ENCODE measurements at places on chromosomes 4 and X.

- no peak for DNase-seq
Measured at GRCh38 chr4:40502220-40502619, 127.4 kb downstream of the RBM47 start.

DNA sequence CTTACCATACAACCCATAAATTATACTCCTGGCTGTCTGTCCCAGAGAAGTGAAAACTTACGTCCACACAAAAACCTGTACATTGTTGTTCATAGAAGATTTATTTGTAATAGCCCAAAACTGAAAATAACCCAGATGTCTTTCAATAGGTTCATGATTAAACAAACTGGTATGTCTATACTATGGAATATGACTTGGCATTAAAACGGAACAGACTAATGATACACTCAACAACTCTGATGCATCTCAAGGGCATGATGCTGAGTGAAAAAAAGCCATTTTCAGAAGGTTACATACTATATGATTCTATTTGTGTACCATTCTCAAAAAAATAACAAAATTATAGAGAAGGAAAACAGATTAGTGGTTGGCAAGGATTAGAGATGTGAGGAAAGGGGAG is 11.6 kb upstream of the MND1 start:
- no peak for DNase-seq

DNA sequence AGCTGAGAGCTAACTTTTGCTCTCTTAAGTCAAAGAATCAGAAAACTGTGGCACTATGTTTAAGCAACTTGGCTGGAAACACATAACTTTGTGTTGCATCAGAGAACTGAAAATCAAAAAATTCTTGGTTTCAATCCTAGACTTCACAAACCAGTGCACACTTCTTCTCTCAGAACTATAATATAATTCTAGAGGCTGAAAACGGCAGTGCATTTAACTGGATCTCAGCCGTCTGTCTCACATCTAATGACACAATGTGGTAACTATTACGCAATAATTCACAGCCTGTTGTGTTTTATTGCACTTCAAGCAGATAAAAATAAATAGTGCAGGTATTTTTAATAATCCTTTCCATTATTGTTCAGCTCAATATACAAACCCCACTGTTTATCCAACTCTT is 260.6 kb upstream of the DIAPH2 start:
- DNase-seq, result no peak

GRCh38 chr4:165714650-165715049 is 158.4 kb upstream of the TLL1 start:
- DNase-seq, result no peak

DNA sequence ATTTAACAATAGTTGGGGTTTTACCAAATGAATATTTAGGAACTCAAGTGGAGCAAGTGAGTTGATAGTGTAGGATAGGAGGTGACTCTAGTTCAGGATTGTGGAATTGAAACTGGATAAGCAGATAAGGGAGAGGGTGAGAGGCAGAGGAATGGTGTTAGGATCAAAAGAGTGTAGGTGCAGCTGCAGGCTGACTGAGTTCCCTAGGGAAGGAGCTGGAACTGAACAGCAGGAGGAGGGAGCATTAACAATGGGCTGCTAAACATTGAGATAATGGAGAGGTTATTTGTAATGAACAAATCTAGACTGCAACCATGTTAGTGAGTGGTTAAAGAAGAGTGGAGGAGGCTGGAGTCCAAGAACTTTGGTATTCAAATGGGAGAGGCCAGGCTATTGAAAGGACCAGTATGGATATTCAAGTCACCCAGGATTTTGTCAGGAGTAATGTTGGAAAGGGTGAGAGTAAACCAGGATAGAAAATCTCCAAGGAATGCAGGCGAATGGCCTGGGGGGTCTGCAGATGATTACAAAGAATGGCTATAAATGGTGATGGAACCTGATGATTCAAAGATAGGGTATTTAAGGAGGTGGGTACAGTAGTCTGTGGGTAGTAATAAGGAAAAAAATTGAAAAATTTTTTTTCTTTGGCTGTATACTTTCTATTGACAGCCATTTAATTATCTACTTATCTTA is 497.1 kb upstream of the TENM3 start:
- no peak for DNase-seq

DNA sequence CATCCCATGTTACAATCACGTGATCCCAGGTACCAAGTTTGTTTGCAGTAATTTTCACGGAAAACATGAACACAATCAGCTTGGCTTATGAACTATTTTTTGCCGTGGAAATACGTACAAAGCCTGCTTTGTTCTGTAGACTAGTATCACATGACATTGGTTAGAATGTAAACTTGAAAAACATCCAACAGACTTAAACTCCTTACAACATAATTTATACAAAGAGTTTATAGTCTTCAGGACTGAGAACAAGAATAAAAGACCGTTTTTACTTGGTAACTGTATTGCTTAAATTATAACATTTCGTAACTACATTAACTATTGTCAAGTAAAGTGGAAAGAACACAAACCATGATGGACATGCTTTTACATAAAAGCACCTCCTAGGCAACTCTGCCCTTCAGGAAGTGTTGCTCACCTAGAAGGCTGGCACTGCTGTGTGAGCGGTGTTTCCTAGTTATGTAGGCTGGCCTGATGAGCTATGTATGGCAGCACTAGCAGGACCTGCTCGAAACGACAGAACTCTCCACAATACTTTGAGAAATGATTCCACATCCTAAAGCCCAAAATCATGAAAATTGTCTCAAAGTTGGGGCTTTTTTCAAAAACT is 41.8 kb upstream of the WDR1 start:
- no peak for DNase-seq

DNA sequence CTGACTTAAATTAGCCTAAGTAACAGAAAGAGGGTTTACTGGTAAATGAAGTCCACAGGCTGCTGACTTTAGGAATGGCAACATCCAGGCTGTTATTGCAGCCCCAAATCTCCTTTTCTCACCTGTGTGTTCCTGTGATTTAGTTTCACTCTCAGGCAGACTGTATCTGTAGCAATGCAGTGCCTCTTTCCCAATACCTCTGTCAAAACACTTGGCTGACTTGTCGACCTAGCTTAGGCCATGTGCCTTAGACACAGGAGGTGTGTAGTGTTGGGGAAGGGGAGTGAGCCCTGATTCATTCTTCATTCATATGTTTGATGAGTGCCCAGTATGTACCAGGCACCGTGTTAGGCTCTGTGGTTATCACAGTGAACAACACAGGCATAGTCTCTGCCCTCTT is 46.9 kb downstream of the JADE3 start:
- DNase-seq, result no peak

DNA sequence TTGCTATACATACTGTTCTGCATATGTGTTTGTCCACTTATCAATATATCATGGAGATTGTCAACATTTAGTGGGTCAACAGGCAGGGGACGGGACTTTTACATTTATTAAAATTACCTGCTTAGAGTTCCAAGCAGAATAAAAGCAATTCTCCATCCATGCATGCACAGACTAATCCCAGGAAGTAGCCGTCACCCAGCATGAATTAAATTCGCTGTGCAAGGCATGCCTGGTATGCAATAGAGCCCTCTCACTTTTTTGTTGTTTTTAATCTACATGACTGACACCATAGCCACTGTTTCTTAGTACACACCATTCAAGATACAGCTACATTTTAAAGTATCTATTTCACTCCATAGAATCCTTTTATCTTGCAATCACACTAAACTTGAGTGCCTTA is 108.9 kb downstream of the USP46 start:
- no peak for DNase-seq

DNA sequence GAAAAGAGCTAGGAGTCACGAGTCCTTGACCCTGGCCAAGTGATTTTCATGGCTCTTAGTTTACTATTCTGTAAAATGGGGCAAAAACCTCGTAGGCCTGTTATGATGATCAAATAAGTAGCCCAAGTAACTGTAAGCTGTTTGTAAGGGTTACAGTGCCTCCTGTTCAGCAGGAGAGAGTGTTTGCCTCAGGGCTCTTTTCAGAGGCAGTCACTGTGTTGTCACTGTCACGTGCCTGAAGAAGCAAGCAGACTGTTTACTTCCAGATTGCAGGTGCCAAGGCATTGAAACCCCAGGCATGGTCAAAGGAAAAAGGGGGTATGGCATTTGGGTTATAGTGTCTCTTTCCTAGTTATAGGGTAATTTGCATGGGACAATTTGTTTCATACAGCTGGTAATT is 4.5 kb downstream of the RAB39B start:
- DNase-seq, result no peak

- no peak for DNase-seq
Measured at GRCh38 chr4:72300126-72300525, 268.3 kb downstream of the NPFFR2 start.

GRCh38 chr4:2142630-2143427 is 83.7 kb downstream of the NAT8L start:
- DNase-seq, result no peak

DNA sequence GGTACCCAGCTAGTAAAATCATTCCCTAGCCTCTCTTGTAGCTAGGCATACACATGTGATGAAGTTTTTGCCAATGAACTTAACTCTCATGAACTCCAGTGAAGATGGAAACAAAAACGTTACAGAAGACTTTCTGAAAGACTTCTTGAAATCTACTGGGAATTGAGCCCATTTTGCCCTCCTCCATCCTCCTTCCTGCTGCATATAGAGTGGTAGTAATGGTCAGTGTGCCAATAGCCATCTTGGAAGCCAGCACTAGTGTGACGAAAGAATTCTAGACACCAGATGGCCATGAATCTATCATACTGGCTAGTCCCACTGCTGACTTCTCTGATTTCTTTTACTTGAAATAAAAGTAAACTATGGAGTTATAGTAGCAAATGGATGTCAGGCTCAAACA is 30.9 kb upstream of the PPA2 start:
- no peak for DNase-seq

DNA sequence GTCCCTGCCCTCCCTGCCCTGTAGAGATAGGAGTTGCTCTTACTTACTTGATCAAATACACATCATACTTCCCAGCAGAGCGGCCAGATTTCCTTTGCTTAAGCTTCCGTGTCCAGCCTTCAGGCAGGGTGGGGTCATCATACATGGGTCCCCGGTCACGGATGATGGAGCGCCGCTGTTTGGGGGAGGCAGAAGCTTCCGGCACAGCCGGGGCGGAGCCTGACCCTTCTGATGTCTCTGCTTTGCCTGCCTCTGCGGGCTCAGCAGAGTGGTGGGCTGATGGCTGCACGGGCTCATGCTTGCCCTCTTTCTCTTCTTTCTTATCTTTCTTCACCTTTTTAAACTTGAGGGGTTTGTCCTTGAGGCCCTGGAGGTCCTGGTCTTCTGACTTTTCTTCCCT is 12.5 kb upstream of the IRAK1 start:
- DNase-seq, result no peak

DNA sequence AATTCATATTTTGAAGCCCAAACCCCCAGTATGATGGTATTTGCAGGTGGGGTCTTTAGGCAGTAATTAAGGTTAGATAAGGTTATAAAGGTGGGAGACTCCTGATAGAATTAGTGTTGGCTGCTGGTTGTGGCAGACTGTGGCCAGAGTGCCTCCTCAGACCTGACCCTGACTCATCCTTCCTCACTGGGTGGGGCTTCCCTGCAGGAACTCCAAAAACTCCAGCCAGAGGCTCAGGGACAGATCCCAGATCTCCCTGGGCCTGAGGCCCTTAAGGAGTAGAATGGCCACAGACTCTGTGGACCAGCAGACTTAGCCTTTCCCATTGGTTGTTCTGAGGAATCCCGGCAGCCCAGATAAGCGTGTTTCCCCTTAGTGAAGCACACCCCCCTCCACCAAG is 463.0 kb upstream of the CPEB2 start:
- DNase-seq, result no peak

- no peak for DNase-seq
Measured at GRCh38 chrX:30593440-30594200, 16.1 kb upstream of the TASL start.

- no peak for DNase-seq
Measured at GRCh38 chr4:78174891-78175290, 117.8 kb downstream of the FRAS1 start.

Measured in glutamatergic neuron (in vitro differentiated cells).